ENCODE measurements at places on chromosomes 13 and 19.

- no peak for DNase-seq
Measured at GRCh38 chr13:105345131-105345530, 1190.3 kb downstream of the EFNB2 start.

DNA sequence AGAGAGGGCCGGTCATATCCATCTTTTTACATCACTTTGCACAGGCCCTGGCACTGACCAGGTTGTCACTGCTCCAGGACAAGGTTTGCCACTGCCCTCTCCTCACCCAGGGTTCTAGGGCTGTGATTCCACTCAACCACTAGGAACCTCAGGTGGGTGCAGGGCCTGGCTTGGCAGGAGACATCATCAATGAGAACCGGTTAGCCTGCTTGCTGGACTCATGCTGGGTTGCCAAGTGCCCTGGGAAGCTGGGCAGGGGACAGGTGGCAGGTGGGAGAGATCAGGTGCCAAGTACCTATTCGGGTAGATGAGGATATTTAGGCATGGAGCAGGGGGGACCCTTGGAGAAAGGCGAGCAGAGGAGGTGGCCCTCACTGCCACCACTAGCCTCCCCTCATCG, 4.2 kb upstream of the CERS4 start:
- no peak for DNase-seq

GRCh38 chr13:46996316-46997030, 99.6 kb upstream of the HTR2A start:
- DNase-seq = no peak

GRCh38 chr13:90276216-90276615, 1071.3 kb upstream of the MIR17HG start:
- no peak for DNase-seq

DNA sequence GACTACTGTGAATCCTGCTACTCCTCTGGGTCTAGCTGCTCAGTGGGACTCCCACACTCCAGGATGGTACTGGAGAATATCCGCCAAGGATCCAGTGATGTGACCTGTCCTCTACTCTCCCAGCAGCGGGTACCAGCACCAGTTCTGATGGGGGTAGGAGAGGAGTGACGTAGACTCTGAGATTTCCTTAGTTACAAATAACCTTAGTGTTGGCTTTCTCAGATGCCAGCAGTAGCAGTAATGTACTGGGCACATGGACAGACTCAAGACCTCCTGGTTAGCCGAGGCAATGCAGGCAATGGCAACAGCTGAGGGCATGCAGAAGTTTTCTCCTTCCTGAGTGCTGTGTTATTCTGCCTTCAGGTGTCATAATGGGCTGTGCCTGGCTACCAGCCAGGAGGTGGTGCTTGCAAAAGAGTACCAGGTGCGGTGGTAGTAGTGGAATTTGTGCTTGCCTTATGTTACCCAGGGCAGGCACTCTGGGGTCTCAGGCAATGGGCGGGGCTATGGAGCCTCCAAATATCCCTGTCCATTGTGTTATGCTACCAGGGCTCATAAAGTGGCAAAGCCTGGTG, 105.3 kb upstream of the KLF5 start:
- no peak for DNase-seq

DNA sequence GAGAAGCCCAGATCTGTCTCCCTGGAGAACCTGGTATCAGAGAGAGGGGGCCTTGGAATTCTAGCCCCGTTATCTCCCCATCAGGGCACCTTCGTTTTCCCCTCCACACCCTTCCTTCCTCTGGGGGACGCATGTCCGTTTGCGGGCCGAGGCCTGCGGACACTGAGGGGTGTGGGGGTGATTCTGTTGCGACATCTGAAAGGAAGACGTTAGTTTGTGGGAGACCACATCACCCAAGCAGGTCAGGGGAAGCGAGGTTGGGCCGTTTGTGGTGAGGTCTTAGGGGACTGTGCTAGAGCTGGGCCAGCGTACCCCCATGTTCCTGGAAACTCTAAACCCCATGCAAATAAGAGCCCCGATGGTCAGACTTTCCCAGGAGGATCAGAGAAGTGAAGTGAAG, 3.7 kb upstream of the HSH2D start:
- DNase-seq = no peak

DNA sequence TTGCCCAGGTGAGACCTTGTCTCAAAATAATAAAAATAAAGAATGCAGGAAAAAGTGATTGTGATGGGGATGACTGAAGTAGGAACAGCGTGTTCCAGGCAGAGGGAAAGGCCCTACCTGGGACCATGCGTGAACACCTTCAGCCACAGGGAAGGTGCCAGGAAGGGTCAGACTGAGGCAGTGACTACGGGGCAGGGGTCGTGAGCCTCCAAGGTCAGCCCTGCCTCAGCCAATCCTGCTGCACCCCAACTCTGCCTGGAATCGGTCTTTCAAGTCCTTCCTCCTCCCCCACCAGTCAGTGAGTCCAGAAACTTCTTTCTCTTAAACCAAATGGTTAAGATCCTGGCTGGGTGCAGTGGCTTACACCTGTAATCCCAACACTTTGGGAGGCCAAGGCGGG, 16.1 kb upstream of the TLE2 start:
- no peak for DNase-seq

DNA sequence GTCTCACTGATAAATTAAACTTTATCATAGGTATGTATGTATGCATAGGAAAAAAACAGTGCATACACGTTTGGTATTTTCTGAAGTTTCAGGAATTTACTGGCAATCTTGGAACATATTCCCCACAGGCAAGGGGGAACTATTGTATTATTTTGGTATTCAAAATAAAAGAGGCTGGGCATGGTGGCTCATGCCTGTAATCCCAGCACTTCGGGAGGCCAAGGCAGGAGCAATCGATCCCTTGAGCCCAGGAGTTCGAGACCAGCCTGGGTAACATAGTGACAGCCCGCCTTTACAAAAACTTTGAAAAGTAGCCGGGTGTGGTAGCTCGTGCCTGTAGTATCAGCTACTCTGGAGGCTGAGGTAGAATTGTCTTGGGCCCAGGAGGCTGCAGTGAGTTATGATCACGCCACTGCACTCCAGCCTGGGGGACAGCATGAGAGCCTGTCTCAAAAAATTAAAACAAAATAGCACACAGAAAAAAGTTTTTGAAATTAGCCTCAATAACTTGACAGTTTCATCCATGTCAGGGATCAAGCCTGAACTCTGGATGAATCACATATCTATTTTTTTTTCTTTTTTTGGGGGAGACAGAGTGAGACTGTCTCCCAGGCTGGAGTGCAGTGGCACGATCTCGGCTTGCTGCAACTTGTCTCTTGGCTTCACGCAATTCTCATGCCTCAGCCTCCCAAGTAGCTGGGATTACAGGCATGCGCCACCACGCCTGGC, 29.1 kb upstream of the HOMER3 start:
- no peak for DNase-seq

DNA sequence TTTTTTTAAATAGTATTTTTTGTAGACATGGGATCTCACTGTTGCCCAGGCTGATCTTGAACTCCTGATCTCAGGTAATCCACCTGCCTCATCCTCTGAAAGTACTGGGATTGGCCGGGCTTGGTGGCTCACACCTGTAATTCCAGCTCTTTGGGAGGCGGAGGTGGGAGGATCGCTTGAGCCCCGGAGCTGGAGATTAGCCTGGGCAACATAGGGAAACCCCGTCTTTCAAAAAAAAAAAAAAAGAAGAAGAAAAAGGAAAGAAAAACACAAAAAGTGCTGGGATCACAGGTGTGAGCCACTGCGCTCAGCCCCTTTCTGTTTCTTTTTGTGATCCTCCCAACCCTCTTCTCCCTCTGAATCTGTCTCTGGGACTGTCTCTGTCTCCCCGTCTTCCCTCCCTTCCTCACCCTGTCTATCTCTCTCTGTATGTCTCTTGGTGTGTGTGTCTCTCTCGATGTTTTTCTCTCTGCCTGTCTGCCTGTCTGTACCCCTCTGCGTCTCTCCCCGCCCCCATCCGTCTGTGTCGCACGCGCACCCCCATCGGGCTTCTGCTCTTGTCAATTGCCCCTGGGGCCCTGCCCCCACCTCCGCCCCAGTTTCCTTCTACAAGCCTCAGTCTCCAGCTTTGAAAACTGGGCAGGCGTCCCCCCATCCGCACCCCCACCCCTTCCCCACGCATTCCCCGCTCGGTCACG, 540 bp upstream of the ZFP36 start:
- no peak for DNase-seq

DNA sequence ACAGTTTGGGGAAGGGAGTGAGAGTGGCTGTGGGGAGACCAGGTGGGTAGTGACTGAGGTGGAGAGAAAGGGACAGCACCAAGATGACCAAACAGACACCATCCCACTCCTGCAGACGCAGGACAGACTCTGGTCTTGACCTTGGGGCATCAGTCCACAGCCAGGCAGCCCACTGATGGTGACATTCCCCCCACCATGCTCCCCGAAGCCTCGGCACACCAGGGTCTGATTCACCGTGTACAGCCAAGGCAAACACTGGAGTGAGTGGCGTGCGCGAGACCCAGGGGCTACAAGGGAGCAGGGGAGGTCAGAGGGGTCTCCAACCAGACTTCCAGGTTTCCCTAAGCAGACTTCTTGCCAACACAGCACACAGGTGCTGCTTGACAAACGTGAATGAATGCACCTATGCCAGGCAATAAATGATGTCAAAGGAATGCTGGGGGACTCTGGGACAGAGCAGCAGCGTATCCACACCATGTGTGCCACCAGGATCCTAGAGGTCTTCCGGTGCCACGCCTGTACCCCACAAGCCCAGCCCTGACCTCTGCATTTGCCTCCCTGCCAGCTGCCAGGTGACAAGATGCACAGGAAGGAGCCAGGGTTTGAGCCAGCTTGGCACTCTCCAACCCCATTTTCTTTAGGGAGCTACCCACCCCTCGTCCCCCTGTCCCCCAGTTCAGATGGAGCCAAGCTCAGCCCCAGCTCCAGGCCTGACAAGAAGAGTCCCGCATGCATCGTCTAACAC, 18.5 kb downstream of the RANBP3 start:
- DNase-seq = no peak

GRCh38 chr19:4909156-4909896, at the start of gene UHRF1:
TSS of gene UHRF1 (plus strand) at chr19:4909501. CDS start at chr19:4910886, 1,385 bp downstream.
- DNase-seq = no peak

DNA sequence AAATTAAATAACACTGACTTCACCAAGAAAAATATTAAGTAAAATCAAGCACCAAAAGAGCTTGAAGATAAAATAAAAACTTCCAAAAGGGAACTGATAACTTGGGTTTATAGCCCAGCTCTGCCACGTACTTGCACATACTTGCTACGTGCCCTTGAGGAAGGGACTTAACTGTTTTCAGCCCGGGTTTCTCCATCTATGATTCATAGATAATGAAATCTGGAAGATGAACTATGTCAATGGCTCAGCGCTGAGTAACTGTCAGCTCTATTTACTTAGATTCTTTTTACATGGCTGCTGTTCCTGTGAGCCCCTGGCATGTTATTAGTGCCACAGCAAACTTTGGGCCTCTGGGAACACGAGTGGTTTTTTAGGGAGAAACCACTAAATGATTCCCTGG, 9.6 kb upstream of the ZC3H13 start:
- no peak for DNase-seq

DNA sequence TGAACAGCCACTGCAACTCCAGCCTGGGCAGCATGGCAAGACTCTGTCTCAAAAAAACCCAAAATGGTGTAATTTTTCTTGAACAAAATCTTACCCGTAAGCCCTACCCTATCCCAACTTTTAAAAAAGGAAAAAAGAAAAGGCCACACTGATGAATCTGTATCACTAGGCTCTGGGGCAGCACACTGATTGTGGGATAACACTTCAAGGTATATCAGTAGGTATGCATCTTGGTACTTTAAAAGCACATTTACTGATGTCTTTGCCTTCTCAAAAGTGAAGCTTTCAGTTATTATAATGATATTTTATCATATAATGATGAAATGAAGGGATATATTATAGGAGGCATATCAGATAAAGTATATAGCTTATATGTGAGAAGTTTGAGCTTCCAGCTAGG, 24.3 kb downstream of the ZNF112 start:
- no peak for DNase-seq

DNA sequence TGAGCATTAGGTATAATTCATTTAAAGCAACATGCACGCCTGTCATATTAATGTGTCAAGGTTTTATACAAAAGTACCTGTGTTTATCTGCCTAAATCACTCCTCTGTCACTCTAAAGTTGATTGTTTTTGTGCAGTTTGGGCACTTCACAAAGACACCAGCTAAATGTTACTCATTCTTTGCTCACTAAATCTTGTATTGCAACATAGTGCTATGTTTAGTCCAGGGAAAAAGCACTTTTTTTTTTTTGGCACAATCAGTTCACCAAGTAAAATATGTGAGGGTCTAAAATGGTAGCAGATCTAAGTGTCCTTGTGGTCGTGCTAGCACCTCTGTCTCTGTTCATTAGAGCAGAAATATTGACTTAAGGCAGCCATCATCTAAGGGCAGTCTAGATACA, 2526.7 kb upstream of the PCDH20 start:
- no peak for DNase-seq

DNA sequence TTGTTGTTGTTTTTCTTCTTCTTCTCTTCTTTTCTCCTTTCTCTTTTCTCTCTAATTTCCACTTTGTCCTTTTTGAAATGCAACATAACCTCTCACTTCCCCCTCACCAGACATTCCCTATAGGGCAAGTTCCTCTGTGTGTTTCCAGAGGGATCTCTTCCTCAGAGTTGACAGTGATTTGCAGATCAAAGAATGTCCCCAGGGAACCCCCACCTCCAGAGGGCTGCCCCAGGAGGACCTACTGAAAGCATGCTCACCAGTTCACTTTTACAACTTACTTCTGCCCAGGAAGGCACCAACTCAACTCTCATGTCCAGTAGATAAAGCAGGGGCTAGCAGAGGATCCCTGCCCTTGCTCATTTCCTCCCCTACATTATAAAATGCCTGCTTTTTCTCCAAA, 1648.0 kb downstream of the PCDH9 start:
- DNase-seq = no peak

GRCh38 chr13:77516342-77516789, 19.1 kb upstream of the SCEL start:
- DNase-seq = no peak

- no peak for DNase-seq
Measured at GRCh38 chr13:25180775-25181537, 8.9 kb upstream of the AMER2 start.

DNA sequence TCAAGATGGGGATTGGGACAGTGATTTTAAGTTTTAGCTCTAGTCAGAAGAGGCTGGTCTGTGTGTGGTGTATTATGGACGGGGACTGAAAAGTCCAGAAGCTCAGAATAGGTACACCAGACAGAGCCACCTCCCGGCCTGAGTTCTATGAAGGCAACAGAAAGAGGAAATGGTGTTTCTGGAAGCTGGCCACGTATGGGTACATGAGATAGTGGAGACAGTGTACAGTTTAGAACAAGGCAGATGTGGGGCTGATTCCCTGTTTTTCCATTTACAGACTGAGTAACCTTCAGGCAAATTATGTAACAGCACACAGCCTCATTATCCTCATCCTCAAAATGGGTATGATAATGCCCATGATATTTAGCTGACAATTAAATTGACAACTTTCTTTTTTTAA, 1.3 kb downstream of the ZNF175 start:
- DNase-seq = no peak

Measured in posterior cingulate gyrus (tissue), 11 donors.